ENCODE measurements at places on chromosomes 6 and 20.

- DNase-seq: no peak
Measured at GRCh38 chr6:117384659-117385058, 41.1 kb downstream of the ROS1 start.

DNA sequence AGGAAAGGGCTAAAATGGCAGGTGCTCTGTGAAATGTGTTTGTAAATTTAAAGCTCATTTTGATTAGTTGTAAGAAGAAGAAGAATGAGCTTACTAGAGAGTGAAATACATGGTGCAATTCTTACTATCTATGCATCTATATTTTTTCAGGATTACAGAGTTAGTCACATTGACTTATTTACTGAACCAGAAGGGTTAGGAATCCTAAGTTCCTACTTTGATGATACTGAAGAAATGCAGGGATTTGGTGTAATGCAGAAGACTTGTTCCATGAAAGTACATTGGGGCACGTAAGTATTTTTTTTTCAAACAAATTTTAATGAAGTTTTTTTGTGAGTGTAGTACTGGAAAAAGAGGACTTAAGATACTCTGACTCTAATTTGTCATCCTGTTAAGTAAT, 99.3 kb downstream of the RTN4IP1 start:
- no peak for DNase-seq

DNA sequence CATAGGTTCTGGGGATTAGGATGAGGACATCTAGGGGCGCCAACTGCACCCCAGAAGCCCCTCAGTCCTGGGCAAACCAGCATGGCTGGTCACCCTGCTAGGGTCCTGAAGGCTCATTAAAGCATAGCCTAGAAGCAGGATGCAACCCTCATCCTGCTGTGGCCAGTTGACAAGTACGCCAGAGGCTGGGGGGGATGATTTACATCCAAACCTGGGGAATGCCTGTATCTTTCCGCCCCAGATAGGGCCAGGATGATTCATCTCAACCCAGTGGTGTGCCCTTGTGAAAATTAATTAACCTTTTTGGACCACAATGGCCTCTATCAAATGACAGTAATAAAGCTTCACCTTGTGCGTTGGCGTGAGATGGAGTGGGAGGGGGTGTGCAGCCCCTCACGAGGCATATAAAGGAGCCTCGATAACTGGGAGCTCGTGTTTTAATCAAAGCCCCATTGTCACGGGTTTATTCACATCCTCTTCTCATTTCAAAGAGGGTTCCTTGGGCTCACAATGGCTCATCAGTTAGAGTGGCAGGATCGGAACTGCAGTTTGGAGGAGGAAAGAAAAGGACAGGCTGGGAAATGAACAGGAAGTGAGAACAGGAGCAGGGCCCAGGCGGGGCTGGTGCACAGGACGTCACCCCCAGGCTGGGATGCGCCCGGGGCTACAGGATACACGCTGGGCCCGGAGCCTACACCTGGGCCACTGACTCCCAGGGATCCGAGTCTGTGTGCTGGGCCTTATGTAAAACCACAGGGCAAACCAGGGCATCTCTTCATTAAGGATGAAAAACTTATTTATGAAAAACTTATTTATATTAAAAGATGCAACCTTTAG, 121.8 kb upstream of the PHACTR3 start:
- no peak for DNase-seq

GRCh38 chr6:165686596-165687365, 23.7 kb upstream of the PDE10A start:
- no peak for DNase-seq

DNA sequence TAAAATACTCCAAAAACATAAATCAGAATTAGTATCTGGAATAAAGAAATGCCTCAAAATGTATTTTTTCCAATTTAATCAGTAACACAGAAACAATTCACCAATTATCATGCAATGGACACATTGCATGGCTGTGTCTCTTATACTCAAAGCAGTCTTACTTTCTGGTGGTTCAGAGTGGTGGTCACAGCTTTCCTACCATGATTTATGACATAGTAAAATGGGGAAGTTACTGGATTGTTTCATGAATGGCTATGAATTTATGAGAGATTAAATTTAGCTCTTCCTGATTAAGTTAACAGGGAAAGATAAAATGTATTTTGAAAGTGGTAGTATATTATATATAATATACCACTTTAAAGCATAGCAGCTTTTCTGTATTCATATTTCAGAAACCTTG, 331.5 kb upstream of the MAP3K7 start:
- no peak for DNase-seq

- no peak for DNase-seq
Measured at GRCh38 chr6:94254689-94255088, 835.3 kb upstream of the EPHA7 start.

DNA sequence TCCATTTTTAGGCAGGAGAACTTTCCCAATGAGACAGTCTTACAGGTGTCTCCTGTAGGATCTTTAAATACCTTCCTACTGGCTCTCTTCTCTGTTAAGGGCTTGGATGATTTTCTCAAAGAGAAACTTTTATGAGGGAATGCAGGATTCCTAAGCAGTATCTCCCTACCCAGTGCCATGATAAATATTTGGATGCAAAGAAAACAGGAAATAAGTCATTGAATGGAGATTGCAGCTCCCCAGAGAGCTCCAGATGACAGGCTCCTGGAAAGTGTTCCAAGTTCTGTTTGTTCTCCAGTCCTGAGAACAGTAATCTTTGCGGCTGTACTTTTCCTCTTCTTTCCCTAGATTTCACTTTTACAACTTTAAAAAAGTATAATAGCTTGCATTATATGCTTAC, 2.4 kb upstream of the SCGN start:
- no peak for DNase-seq

DNA sequence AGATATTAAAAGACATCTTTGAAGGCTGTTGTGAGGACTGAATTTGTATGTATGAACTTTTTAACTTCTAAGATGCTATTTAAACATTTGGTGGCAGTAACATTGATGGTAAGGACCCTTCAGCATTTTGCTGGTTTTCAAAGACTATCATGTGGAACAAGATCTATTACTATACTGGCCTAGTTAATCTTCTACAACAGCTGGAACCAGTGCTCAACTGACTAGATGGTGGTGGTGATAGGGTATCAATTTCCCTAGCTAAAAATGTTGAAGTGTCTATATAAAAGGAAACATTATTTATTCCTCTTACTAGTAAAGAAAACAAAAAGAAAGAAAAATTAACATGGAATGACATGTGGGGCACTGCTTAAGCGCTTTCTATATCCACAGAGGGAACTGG, 195.7 kb downstream of the TASP1 start:
- no peak for DNase-seq

GRCh38 chr6:124073021-124073420, 269.4 kb downstream of the NKAIN2 start:
- no peak for DNase-seq

DNA sequence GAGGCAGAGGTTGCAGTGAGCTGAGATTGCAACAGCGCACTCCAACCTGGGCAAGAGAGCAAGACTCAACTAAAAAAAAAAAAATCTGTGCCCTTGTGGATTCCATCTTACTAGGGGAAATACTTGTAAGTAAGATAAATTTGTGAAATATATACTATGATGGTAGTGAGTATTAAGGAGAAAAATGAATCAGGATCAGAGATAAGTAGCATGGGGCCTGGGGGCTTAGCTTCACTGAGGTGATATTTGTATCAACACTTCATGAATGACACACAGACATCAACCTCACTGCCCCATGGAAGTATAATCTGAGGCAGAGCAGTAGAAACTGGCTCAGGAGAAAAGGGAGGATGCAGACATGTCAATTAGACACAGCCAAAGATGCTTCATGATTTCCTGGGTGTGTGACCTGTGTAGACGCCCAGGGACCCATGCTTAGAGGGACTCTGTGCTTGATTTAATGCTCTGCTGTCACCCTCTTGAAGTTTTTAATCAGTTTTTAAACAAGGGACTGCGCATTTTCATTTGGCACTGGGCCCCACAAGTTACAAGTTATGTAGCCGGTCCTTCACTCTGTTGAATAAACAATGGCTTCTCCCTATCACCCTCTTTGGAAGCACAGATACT, 41.9 kb downstream of the PCNA start:
- peak; percentile 7 for DNase-seq

GRCh38 chr20:11965602-11966001, 47.9 kb downstream of the BTBD3 start:
- no peak for DNase-seq

Measured in activated naive CD8-positive, alpha-beta T cell treated with anti-CD3 and anti-CD28 coated beads, Interleukin-2, amount 50 U/mL, for 24 hours (primary cell).